Stimulated activated CD8-positive, alpha-beta memory T cell treated with anti-CD3 and anti-CD28 coated beads, Interleukin-12 subunit alpha, Interleukin-12 subunit beta, amount 100 ng/mL, for 4 hours (primary cell): ENCODE measurements at places on chromosomes 4 and X.

- no peak for DNase-seq
Measured at GRCh38 chr4:147605499-147605898, 11.7 kb upstream of the TMEM184C start.

GRCh38 chr4:110415478-110415877 lies 60.5 kb upstream of the ENPEP start:
- no peak for DNase-seq

DNA sequence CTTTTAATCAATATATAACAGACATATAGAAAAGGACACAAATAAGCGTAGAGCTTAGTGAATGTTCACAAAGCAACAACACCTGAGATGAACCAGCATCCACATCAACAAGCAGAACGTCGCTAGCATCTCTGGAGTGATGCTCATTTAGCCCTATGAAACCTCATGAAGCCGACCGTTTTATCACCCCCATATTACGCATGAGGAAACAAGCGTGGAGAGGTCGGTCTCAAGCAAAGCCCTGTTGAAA lies 524 bp upstream of the RPS3A start:
- no peak for DNase-seq

DNA sequence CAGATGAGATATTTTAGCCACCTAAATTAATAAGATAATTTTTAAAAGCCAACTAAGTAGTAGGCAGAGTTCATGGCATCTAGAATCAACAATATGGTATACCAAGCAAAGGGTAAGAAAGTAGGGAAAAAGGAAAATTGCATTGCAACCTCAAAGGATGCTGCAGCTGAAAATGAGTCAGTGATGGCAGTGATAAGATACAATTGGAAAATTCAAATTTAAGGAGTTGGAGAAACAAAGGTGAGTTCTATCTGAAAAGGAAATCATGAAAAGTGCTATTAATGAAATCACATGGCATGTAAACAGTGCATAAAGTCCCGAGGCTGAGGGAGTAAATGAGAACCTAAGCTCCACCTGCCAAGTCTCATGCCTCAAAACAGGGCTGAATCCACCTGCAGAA lies 33.9 kb downstream of the SHROOM4 start:
- no peak for DNase-seq
